Stimulated activated CD8-positive, alpha-beta memory T cell treated with anti-CD3 and anti-CD28 coated beads, Interleukin-7, amount 100 ng/mL, for 4 hours (primary cell): ENCODE measurements at places on chromosomes 13 and 19.

DNA sequence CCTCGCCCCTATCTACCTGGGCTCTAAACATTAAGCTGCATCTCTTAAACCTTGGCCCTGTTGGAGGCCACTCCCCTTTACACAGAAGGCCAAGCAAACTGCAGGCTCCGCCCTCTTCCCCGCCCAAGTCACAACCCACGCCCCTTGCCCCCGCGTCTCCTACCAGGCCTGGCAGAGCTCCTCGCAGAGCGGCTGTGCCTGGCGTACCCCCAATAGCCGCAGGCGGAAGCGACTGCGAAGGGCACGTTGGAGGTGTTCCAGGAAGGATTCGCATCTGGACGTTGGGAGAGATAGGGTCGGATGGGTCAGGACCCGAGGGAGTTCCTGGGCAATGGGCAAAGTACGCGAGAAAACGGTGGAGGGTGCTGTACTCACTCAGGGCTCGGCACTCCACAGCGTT is 5.9 kb downstream of the RTBDN start:
- no peak for DNase-seq

DNA sequence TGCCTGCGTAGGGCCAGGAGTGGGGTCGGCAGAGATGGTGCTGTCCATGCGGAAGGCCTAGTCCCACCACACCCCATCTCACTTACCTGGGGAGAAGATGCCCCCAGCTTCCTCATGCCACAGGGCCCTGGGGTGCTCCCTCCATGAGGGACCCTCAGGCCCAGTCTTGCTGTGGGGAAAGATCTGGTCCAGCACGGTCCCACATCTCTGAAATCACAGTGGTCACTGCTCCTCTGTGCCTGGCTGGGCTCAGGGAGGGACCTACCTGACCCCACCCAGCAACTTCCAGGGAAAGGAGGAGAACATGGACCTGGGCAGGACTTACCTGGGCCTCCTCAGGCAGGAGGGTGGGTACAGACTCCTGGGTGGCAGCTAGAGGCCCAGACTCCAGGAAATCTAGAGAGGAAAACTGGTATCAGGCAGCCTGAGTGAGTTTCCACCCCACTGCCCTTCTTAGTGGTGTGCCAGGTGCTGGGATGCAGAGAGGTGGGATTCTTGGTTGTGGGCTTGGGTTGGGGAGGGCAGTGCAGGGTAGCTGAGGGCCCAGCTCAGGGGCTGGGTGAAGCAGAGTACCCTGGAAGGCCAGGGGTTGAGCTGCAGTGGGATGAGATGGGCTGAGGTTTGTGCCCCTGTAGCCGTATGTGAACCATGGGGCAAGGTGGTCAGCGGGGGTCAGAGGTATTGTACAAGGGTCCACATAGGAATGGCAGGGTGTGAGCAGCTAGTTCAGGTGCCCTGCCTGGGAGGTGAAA is 3.8 kb downstream of the MZF1 start:
- DNase-seq: no peak

DNA sequence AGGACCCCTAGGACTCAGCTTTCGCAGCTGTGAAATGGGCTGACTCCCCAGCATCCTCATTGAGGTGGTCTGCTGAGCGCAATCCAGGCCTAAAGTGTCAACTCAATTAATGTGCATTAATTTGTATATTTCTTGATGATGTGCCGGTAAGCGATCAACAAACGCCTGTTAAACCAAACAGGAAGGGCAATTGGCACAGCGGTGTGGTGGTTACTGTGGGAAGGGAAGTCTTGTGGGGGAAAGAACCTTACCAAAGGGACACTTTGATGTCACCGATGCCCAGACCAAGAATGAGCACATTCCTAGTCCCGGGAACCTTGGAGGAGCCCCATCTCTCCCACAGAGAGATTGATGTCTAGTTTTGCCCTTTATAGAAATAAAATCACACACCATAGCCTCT is 1.6 kb downstream of the JAK3 start:
- DNase-seq: no peak

DNA sequence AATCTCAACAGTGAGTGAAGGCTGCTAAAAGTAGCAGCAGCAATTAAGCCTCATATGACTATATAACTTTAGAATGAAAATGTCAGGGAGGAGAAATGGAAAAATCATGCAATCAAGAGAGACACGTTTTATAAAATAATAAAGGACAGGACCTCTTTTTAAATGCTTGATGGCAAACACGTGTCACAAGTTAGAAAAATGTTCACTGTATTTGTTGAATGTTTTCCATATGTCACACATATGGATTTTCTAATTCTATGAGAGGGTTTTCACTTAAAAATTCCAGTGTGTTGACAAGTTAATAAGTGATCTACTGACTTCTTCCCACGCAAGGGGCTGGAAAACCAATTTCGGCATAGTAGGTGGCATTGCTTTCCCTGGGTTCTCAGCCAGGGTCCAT is 27.7 kb upstream of the KCTD12 start:
- no peak for DNase-seq

DNA sequence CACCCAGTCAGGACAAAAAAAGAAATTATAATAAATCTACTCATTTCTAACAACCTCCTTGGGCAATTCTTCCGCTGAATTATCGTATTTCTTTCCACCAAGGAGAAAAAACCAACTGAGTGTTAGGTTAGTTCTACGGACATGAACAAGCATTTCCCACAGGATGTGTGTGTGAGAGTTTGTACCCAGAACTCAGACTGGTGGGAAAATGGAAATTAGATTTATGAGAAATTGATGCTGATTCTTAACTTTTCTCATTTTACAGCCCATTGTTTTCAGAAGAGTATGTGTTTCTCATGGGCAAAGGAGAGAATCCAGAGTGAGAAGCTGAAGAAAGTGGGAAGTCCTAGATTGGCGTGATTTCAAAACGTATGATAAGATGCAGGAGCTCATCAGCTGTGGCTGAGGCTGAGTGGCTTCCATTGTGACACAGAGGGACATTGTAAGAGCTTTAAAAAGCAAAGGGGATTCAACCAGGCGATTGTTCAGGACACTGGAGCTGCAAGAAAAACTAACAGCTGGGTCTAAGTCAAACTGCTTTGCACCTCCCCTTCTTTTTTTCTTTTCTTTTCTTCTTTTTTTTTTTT is 184.7 kb upstream of the ARGLU1 start:
- no peak for DNase-seq

DNA sequence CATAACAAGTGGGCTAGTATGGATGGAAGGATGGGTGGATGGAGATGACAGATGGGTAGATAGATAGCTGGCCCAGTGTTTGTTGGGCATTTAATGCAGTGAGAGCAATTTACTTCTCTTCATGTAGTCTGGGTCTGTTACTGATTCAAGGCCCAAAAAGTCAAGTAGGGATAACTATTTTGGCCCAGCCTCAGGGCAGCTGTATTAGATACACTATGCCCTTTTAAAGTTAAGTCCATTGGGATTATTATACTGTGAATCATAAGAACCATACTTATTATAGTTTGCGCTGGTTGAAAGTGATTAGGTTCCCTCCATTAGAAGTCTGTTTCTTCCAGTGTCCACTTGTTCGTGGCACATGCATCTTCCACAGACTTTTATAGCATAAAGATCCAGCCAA is 4.7 kb downstream of the ITGBL1 start:
- no peak for DNase-seq

- no peak for DNase-seq
Observed at GRCh38 chr13:40666933-40667621, 636 bp upstream of the FOXO1 start.

DNA sequence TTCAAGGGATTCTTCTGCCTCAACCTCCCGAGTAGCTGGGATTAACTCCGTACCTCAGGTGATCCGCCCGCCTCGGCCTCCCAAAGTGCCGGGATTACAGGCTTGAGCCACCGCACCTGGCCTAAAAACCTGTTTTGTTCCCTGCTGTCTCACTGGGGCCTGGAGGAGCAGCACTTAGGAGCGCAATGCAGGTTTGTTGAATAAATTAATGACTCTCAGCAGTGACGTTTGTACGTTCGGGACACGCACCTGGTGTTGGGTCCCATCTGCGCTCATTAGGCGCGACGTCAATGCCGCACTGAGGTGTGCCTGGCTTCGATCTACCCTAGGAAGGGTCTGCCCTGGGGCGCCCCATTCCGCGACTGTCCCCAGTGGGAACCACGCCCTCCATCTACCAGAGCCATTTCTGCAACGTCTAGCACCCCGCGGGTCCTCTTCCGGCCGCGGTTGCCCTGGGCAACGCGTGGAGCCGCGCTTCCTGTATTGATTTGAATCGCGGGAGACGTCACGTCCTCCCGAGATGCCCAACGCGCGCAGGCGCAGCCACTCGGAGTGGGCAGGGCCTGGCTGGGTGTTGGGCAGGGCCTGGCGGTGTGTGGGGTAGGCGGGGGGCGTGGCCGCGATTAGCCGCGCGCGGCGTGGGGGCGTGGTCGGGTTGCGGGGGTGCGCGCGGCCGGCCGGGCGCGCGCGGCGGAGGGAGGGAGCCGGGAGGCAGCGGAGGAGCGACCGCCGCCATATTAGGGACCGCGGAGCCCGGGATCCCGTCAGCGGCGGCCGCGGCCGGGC is at the start of gene FZR1:
TSS of gene FZR1 (plus strand) at position 714 of the 786 bp plus-strand sequence. CDS start 16,679 bp downstream, outside the sequence.
- peak; percentile 100 for DNase-seq

- no peak for DNase-seq
Observed at GRCh38 chr19:29876414-29876813, 64.6 kb downstream of the CCNE1 start.

DNA sequence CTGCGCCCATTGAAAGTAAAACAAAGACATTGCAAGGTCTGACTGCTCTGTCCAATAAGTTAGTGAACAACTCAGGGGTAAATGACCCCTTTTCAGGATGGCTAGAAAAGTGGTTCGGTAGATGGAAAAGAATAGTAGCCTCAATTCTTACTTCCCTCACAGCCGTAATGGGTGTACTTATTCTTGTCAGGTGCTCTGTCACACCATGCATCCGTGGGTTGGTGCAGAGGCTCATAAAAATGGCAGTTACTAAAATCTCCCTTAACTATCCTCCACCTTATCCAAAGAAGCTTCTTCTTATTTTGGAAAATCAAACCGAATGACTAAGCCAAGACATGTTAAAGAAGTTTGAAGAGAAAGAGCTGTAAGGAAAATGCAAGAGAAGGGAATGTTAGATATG is 31.4 kb upstream of the ZNF83 start:
- no peak for DNase-seq

DNA sequence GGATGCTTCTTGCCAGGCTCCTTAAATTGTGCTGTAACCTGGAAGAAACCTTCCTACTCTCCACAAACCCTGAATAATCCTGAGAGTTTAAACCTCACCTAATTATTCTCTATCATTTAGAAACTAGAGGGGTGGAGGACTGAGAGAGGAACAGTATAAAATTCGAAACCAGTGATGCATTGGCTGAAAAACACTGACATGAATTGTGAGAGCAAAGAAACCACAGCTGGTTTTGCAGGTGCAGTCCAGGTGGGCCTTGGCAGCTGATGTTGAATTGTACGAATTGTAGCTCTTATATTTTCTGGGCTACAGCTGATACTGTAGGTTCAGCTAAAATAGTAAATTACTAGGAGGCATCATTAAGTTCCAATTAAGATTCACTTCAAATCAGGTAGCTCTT is 227.0 kb upstream of the SLITRK5 start:
- DNase-seq: no peak

GRCh38 chr13:51065372-51066090 is 45.5 kb downstream of the C13orf42 start:
- no peak for DNase-seq

DNA sequence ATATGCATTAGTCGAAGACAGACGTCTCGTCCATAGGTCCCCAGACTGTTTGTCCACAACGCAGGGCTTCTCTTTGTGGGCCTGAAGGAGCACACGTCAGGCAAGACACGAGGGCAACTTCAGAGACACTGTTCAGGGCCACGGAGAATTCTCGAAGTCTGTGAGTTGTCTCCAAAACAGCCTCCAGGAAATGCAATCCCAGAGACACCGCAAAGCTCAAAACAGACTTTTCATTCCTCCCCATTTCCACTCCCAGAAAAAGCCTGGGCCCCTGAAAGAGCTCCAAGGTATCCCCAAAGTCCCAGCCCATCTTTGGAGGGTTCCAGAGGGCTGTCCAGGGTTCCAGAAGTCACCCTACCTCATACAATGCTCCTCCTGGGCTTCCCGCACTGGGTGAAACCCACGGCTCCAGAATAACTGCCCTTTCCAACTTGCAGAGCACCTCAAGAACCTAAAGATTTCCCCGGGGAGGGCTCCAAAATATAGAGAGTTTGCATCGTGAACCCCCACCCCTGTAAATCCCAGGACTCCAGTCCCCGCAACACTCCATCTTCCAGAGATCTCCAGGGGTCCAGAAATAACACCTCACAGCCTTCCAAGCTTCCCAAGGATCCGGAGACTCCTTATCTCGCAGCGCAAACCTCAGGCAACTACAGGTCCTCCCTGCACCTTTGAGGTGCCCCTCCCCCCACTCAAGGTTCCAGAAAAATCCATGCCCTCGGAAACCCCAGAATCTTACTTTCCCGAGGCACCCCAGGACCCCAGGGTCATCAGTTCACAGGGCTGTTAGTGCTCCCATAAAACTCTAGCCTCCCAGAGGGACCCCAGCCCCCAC is 687 bp upstream of the FTL start:
- no peak for DNase-seq

DNA sequence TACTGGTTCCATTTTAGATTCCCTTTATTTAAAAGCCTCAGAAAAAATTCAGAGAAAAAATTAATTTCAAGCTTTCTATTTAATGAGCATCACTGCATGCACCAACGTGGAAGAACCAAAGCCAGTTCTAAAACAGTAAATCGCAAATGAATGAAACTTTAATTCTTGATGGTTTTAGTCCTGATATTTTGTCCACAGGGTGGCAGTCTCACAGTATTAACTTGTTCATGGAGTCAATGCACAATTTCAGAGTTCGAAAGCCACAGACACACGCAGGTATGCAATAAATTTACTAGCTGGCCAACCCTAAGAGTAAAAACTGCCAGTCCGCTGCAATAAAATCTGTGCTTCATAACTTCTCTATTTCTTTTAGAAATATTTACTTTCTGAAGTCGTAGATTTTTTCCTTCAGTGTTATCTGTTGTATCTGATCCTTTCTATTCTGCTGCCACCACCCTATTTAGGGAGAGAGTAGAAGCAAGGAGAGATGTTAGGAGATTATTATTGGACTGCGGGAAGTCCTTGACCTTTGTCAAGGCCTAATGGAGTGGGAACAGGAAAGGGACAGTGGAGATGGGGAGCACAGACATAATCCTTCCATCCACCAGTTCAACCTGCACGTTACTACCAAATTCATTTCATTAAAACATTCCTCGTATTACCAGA is 7.0 kb upstream of the WBP4 start:
- no peak for DNase-seq
